ENCODE measurements at places on chromosomes 1 and 21.

GRCh38 chr1:161801955-161802354 is 35.8 kb downstream of the ATF6 start:
- no peak for DNase-seq

- DNase-seq: no peak
Measured at GRCh38 chr1:230851291-230851691, 17.0 kb downstream of the C1orf198 start.

GRCh38 chr21:26941421-26941820 is 25.5 kb downstream of the ADAMTS5 start:
- DNase-seq: no peak

- DNase-seq: no peak
Measured at GRCh38 chr1:36366091-36366661, 19.5 kb downstream of the STK40 start.

- DNase-seq: no peak
Measured at GRCh38 chr1:25065795-25066238, 135.7 kb upstream of the RUNX3 start.

DNA sequence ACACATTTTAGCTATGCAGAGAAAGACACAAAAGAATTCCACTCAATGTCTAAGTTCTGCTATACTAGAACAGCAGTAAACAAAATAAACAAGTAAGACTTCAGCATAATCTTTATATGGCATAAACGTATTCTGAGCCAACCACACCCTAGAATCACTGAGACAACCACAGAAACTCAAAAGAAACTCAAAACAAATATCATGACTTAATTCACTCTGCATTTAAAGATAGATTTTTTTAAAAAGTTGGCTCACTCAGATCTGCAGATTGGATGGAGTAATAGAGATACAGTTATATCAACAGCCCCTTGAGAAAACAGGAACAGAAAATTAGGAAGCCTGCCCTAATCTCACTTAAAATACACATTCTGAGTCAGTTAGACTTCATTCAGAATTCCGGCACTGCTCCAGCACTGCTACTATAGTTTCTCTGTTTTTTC is 95.0 kb downstream of the COL24A1 start:
- no peak for DNase-seq

DNA sequence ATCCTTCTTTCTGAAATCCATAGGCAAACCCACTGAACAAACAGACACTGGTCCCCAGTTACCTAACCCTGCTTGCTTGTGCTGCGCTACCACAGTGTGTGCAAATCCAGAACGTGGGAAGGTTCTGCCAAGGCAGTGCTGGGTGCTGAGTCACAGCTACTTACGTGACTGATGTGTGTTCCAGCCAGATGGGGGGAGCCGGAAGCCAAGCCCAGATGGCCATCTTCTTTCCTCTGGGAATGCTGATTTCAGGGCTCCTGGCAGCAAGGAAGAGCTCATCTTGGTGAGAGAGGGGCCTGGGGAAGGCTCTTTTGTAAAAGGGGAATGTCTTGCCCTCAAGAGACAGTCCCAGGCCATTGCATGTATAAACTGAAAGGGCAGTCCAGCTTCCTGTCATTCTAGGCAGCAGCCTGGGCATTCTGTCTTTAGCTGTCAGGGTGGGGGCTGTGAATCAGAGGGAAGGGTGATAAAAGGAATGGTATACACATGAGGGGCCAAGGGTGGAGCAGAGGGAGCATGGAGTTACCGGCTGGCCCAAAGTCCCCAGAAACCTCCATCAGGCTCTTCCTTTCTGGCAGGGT is 54.1 kb downstream of the CD46 start:
- no peak for DNase-seq

DNA sequence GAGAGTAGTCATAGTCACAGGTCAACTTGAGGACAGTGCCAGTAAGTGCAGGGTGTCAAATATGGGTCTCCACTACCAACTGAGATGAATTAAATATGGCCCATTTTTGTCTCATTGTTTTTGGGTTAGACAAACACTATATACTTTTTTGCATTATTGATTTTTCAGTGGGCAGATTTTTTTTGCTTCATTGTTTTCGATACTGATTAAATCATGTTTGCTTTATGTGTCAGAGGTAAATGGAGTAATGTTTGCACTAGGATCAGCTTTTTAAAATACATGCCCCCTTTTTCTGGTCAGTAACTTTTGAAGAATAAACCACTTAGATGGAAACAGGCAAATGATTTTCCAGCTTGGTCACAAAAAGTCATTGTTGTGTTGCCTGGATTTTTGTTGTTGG is 199.0 kb downstream of the USH2A start:
- no peak for DNase-seq

DNA sequence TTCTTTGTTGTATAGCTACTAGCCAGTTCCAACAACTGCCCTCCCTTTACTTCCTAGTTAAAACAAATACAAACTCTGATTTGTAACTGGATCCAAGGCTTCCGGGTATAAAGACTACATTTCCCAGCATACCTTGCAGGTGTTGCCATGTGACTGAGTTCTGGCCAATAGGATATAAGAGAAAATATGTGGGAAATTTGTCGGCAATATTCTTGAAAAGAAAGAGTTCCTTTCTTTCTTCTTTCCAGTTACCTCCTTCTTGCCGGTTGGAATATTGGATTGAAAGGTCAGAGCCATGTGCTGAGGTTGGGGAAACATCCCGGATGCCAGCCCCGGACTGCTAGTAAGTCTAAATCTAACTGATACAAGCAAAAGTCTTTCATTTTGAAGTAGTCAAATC is 23.0 kb upstream of the ZBTB40 start:
- DNase-seq: no peak

DNA sequence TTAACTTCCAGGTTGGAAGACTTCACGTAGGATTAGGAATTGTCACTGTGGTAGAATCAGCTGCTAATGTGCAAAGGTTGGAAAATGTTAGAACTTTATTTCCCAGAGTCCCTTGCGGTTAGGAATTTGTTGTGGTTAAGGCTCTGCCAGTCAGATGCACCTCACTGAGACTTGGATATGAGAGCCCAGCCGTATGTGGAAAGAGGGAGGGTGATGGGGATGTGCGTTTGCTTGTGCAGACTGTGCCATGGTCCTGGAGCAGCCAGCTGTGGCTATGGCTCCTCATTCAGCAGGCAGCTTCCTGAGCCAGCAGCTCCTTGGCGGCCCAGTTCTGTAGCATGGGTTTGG is 12.5 kb downstream of the S100A10 start:
- no peak for DNase-seq

DNA sequence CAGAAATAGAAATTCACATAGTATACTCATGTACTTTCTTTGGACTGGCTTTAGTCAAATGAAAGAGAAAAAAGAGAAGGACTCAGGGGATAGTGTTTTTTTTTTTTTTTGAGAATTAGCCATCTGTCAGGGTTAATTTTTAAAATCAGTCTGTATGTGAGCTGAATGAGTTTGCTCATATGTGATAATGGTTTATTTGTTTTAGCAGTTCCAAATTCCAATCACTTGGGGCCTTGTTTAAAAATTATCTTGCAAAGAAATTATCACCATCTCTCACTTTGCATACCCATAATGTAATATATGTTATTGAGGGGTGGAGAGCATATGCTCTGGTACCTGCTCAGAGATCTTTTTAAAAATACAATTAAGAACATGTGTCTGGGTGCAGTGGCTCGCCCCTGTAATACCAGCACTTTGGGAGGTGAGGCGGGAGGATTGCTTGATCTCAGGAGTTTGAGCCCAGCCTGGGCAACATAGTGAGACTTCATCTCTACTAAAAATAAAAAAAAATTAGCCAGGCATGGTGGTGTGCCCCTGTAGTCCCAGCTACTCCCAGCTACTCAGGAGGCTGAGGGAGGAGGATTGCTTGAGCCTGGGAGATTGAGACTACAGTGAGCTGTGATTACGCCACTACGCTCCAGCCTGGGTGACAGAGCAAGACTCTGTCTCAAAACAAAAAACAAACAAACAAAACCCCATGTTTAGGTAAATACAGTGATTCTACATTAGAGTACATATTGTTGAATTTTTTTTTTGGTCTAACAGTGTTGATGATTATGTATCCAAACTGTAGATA is 19.7 kb downstream of the GNAI3 start:
- no peak for DNase-seq

DNA sequence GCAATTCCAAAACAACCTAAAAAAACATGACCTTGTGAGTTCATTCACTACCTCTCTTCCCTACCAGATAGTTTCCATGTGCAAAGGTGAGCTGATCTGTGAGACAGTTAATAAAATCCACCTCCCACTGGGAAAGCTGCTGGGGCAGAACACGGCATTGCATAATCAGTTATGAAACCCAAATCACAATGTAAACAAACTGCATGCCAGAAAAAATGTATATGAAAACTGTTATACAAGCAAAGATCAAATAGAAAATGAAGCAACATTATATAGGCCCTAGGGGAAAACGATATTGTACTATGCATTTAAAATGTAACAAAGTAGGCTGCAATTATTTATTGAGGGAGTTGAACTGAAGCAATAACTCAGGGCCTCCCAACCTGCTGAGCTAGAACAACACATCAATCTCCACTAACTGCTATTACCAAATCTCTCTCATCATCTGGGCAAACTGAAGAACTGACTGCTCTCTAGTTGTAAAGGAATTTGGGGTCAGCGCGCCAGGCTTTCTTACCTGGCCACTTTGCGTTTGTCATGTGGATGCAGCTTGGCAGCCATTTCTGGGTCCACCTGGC is 31.0 kb downstream of the TRIT1 start:
- no peak for DNase-seq

DNA sequence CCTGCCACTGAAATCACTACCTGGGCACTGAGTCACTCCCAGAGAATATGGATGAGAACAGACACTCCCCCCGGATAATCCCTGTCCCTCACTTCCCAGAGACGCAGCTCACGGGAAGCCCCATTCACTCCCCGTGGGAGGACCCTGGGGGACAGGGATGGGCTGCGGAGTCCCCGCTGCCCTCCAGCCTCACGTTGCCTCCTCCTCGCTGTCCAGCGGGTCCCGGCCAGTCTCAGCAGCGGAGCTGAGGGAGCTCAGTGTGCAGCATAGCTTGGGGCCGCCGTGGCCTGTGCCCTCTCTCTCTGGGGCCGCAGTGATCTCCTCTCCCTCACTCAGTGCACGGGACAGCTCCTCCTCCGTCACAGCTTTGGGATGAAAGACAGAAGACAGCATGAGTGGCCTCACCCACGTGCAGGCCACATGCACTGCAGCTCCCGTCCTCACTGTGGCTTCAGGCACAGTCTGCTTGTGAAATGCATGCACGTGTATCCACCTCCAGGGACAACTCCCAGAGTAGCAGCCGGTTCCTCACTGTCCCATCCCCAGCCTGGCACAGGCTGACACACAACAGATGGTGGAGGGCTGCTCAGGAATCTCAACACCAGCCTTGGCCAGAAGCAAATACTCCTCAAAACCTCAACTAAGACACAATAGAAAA is 7.4 kb downstream of the CFAP410 start:
- DNase-seq: no peak

DNA sequence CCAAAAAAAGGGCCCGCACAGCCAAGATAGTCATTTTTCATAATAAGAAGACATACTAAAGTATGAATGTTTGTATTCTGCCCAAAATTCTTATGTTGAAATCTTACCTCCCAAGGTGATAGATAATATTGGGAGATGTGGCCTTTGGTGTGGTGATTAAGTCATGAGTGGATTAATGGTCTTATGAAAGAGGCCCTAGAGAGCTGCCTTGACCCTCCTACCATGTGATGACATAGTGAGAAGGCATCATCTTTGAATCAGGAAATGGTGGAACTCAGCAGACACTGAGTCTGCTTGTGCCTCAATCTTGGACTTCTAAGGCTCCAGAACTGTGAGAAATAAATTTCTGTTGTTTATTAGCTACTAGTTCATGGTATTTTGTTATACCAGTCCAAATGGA is 11.8 kb upstream of the RNPC3 start:
- no peak for DNase-seq

DNA sequence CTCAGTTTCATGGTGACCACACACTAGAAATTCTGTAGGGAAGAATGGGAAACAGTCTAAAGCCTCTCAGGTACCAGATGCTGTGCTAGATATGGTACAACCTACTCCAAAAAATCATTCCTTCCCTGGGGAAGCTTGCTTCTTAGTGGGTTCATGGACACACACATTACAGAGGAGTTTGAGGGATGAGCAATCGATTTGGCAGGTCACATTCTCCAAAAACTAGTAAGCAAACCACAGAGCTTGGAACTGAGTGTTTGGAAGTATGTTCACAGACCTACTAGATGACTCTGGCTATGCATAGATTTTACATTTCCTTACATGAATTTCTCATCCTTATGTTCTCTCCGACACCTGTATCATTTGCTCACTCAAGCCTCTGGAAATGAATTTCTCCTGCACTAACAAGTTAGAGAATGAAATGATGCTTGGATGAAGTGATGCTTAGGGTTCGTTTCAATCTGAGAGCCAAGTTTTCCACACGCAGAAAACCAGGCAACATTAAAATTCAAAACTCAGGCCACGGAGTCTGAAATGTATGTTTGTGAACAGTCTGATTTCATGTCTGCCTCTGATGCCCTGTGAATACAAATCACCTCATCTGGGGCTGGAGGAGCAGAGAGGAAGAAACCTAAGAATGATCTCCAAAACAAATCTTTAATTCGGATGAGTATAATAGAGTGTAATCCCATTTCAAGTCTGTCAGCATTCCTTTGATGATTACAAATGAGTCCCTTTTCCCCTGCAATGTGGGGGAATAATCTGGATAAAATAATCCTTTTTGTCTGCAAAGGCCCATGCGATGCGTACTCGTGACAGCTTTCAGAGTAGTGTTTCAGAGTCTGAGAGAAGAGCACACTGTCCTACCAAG is 11.0 kb downstream of the EVA1C start:
- DNase-seq: no peak

DNA sequence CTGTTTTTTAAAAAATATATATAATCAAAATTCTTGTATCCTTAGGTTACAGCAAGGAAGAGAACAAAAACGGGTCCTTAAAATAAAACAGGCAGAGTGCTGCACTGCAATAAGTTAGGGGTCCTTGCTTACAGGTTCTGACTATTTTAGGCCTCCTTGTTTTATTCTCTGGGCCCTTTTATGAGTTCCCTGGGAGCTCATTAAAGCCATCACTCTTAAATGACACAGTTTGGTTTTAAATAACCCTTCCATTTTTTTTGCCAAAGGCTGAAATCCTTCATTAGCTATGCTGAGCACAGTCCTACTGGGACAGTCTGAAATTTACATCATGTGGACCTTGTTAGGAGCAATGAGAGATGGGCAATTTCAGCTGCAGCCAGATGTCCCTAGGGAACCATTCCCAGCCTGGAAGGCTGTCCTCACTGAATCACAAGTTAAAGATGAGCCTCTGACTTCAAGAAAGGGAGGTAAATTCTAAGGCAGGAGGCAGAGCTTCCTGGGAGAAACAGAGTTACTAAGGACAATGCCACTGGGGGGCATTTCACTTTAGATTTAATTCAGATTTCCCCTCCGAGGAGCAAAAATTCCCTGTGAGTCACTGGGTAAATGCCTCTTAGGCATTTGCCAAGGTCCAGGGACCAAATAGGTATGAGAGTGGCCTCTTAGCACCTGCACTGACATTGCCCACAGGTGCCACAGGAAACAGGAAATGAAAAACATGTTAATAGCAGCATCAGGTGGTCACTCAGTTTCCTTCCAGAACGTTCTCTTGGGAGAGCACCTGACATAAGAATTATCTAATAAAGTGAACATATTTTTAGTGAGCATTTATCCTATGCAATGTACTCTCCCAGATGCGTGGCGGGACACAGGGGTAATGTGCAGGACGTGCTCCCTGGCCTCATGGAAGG is 3.8 kb upstream of the MUL1 start:
- DNase-seq: no peak

GRCh38 chr1:240091614-240092300 is at the start of gene FMN2:
Gene FMN2, plus strand, starts transcription at chr1:240091883. Its CDS starts 227 bp downstream, at chr1:240092110.
- DNase-seq: no peak

GRCh38 chr1:210523830-210524229 is 195.1 kb downstream of the HHAT start:
- DNase-seq: no peak

- no peak for DNase-seq
Measured at GRCh38 chr1:93080179-93080823, 1.2 kb downstream of the MTF2 start.
